ENCODE measurements at places on chromosomes 5 and 9.

GRCh38 chr5:140883373-140883772 is 1.4 kb downstream of the PCDHA13 start:
- no peak for DNase-seq

DNA sequence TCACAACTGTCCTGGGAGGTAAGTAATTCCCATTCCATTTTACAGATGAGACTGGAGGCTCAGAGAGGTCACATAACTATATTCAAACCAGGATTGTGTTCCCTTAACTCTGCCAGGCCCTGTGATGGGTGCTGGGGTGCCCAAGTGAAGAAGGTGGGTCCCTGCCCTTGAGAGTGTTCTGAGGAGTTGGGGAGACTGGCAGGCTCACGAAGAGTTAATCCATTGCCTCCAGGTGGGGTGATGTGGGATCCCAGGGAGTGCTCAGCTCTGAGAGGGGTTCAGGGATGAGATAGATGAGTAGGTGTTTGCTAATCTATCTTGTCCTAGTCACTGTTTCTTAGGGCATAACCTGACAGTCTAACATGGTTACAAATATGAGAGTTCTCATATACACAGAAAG is 36.7 kb downstream of the GSN start:
- DNase-seq, result no peak

GRCh38 chr5:53929570-53929969 is 369.1 kb downstream of the NDUFS4 start:
- no peak for DNase-seq

DNA sequence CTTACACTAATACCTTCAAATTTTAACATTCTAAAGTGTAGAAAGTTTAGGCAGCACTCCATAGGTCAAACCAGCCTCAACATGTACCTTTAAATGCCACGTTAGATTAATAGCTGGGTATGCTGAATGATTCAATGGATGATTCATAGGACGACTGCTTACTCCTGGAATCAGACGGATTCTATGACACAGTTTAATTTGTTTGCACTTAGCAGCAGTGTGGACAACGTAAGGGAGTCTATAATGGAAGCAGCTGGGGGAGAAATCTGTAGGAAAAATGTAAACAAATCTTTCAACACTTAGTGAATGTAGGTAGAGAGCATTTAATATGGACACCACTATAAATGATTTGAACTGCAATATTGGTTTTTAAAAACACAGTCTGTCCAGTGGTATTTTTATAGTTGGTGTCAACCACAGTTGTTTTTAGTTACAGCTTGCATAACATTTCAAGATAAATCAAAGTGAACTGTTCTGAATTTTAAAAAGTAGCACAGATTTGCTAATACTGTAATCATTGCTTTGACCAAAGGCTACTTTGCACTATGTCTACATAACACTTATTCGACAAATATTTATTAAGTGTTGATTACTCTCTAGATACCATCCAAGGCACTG is 701.5 kb upstream of the MEF2C start:
- DNase-seq, result no peak

GRCh38 chr5:140043508-140043872 is 391 bp upstream of the NRG2 start:
- DNase-seq, result no peak

GRCh38 chr9:37028420-37029031 is 5.5 kb downstream of the PAX5 start:
- DNase-seq, result no peak

DNA sequence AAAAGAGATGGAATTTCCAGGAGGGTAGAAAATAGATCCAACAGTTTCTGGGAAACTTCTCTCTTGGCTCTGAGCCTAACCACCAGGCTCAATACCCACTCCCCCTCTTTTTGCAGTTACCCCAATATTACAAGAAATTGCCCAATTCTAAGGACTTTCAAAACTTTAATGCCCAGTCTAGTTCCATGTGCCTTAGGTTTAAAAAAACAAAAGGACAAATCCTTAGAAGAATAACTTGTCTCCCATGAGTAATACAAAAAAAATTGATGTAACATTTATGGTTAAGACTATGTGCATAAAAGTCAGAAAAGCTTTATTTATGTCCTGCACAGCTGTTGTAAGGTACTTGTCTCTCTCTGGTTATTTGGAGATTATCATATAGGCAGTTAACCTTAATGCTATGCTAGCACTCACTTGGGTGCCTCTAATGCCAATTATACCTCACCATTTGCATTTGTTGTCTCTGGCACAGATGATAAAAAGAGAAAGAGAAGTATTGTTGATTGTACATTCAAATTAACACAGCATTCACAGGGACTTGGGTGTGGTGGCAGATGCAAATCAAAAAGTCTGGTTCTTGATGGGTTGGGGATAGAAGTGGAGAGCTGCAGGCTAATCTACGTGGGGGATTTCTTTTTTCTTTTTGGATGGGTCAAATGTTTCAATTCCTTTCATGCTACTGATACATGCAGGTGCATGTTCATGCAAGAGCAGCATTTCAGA is 159.4 kb downstream of the PIK3R1 start:
- no peak for DNase-seq

DNA sequence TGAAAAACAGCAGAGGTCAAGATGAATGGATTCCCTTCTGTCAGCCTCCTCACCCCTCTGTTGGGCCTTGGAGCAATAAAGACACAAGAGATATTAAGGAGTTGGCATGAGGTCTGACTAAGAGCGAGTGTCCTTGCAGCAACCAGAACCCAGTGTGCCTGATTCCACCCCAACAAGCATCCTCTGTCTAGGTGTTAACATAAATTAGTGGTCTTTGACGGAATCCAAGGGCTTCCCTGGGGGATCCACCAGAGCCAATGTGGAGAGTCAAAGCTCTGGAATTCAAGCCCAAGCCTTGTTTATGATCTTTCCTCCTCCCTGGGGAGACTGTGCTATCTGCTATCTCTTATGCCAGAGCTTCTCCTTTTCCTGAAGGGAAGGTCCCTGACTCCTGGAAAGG is 128.1 kb upstream of the SMIM23 start:
- DNase-seq, result no peak

DNA sequence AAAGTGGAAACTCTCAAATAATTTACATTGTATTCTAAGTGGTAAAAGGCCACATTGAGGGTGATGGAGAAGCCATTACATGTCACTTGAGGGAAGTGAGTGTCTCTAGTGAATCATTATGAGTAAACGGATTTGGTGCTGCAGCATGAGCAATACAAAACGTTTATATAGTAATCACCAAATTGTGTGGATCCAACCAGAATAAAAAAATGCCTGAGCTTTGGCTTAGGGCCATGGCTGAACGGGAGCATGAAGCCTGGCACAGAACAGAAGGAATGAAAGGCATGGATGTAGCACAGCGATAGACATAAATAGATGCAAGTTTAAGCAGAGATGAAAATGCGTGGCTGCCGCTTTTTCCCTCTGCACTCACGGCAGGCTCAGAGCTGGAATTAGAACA is 58.3 kb downstream of the PTTG1 start:
- DNase-seq, result no peak

DNA sequence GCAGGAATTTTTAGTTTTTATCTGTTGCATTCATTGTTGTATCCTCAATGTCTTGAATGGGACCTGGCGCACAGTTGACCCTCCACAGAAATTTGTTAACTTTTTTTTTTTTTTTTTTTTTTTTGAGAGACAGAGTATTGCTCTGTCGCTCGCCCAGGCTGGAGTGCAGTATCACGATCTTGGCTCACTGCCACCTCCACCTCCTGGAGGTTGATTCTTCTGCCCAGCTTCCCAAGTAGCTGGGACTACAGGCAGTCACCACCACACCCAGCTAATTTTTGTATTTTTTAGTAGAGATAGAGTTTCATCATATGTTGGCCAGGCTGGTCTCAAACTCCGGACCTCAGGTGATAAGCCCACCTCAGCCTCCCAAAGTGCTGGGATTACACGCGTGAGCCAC is 205.9 kb downstream of the ROR2 start:
- DNase-seq, result no peak

DNA sequence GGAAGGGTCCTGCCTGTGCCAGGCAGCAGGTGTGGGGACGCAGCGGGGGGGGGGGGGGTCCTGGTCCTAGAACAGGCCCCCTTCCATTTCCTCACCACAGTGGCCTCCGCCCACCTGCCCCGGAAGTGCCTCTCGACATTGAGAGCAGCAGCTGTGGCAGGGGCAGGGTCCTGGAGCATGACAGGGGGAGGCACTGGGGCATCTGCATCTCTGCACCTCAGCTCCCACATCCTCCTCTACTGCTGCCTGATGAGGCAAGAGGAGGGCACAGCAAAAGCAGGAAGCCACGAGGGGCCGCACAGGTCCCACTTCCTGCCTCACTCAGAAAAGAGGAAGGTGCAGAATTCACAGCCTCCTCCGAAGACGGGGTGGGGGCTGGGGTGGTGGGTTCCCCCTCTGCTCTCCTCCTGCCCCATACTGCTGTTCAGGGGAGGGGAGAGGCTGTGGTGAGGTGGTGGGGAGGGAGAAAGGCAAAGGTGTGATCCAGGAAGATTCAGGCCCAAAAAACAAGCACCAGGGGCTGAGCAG is 14.8 kb downstream of the AKNA start:
- DNase-seq, result peak; percentile 83

DNA sequence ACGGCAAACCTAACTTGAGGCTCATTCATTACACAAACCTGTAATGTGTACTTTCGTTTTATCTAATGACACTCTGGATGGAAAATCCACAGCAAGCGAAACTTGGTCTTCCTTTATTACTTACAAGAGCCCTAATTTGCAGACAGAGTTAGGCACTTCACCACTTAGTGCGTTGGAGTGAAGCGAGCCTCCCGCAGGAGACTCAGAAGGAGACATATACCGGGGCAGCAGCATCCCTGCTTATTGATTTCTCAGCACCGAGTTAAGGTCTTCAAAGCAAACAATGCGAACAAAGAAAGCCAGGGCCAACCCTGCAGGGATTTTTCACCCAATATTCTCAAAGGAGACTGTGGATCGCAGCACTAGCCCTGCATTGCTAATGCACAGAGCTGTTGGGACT is 28.6 kb downstream of the LSM11 start:
- no peak for DNase-seq

DNA sequence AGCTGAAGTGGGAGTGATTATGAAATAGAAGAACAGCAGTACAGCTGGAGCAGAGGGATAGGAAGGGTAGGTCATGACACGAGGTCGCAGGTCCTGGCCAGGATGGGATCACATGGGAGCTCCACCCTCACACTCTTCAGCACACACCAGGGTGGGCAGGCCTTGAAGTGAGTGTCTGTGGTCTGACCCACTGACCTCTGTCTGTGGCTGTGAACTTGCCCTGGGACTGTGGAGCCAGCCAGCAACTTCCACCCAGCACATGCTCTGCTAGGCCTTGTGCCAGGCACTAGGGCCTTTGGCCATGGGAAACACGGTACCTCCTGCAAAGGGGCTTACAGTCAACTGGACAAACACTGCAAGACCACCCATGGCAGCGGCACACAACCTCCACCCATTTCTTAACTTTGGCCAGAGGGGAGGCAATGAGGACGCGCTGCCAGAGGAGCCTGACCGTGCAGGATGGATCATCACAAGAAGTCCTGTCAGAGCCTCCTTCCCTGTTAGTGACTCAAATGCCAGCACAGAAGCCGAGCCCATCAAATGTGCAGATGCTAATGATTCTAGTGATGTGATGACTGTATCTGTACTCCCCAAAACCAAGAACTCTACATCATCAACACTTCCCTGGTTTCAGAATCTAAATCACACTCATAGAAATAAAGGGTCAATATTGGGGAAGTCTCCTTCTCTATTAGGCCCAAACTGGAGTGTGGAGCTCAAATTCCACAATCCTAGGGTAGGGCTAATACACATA is 113.6 kb downstream of the DPYSL3 start:
- DNase-seq, result no peak

- no peak for DNase-seq
Measured at GRCh38 chr9:110255034-110255462, 1.3 kb downstream of the TXN start.

GRCh38 chr9:22169243-22169642 is 160.1 kb upstream of the CDKN2B start:
- DNase-seq, result no peak

Measured in activated T-helper 1 cell treated with anti-CD3 and anti-CD28 coated beads, Interleukin-12 subunit alpha, Interleukin-12 subunit beta, Interleukin-2, Interleukin-4 antibody, amounts not matched to agents 30 ng/mL and 10 ng/mL and 1 ng/mL, durations not matched to agents 14 hours and 24 hours and 36 hours (primary cell).